ENCODE measurements at places on chromosomes 2 and 18.
A peak's percentile ranks its signal among the peaks of the same experiment; 100 is the strongest.

- DNase-seq = no peak
These were observed 28.6 kb downstream of the IRS1 start for GRCh38 chr2:226771067-226771466.

DNA sequence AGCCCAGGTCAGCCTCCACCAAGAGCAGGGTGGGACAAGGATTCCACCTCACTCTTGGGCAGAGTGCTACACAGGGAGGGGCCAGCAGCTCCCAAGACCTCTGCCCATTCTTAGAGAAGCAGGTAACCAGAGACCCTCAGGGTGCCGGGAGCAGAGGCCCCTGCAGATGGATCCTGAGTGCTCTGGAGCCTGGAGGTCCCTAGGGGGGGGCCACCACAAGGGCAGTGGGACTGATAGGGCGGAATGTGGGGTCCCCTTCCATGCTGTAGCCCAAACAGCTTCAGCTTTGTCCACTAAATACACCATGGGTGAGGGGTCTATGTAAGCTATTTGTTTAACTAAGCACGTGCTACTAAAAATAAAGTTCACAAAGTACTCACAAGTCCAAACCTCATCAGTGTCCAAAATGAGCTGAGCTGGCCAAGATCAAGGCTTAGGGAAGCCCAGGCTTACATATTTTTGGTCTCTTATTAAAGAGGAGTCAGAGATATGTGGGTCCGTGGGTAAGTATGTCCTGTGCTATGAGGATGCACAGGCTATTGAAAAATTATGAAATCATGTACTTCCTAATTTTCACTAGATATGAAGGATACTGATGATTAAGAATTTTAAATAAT is 21.5 kb upstream of the GPC1 start:
- DNase-seq = no peak

DNA sequence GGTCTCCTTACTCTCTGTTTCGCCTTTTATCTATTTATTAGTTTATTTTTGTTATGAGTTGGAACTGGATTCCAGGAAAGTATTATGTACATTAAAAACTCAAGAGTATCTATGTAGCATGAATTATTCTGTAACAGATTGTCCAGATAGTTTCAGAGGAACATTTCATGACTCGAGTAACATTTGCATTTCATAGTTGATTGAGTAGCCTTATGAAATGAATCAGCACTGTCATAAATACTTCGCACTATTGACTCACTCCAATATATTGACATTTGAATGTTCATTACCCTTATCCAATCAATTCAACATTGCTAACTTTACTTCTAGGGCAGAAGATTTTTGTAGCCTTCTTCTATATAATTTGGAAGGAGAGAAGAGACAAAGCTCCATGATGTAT is 11.3 kb upstream of the VRK2 start:
- DNase-seq = no peak

DNA sequence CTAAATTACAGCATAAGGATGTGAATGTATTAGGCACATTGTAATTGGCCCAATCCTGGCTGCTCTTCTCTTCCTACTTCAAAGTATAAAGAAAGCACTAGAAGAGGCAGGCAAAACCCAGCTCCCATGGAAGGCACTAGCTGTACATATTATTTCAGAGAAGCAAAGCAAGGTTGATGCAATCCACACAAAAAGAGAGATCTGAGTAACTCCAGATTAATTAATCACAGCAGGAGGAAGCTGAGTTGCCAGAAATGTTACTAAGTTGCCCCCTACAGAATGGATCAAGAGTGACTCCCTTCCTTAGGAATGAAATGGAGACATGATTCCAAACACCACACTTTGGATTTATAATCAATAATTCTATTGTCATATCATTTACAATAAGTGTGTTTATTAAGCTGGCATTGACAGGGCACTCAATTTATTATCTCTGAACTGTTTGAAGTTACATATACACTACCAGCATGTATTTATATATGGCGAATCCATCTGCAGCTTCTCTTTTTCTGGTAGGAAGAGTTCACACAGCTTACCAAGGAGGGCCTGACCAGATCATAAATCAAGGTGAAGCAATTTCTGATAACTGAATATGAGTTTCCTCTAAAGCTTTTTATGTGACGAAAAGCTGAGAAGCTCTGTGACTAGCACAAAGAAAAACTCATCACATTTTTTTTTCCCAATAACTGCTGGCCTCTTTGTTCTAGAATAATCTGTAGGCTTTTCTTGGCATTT is 393.1 kb upstream of the LYPD1 start:
- DNase-seq = no peak

GRCh38 chr2:62369541-62370202 is 136.3 kb downstream of the TMEM17 start:
- DNase-seq = no peak

DNA sequence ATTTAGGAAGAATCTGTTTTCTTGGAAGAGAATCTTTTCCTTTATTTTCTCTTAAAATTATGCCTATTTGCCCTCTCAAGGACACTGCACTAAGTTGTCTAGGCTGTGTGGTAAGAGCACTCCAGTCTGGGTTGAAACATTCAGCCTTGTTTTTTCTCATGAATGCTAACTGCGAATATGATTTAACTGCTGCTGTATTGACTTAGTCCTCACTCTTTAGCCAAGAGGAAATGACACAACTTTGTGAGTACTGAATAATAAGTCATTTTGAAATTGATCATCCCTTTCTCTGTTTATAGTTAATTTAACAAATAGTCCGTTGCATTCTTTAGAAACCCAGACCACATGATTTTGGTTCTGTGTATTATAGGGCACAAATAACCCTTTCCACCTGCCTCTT is 4.5 kb upstream of the RND3 start:
- no peak for DNase-seq

- DNase-seq = no peak
These were observed 203.7 kb downstream of the KLHL29 start for GRCh38 chr2:23588508-23589201.

DNA sequence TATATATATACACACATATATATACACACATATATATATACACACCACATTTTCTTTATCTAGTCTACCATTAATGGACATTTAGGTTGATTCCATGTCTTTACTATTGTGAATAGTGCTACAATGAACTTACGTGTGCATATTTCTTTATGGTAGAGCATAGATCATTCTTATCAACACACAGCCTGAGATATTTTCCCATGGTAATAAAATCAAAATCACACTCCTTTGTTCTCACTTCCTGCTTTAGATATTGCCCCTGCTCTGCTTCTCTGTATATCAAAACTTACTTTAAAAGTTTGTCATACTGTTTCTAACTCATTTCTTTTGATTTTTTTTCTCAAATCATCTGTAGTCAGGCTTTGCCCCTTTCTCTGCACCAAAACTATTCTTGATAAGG is 119.9 kb downstream of the DCC start:
- no peak for DNase-seq

GRCh38 chr2:64036034-64036705 is 16.9 kb upstream of the VPS54 start:
- peak; percentile 14 for DNase-seq

- no peak for DNase-seq
These were observed 134.7 kb downstream of the ACOXL start for GRCh38 chr2:110867078-110867477.

GRCh38 chr2:158958365-158958764 is 10.1 kb upstream of the TANC1 start:
- no peak for DNase-seq

- DNase-seq = no peak
These were observed 20.2 kb downstream of the TTC21B start for GRCh38 chr2:165933211-165933910.

- DNase-seq = no peak
These were observed 71.4 kb upstream of the CXCR4 start for GRCh38 chr2:136189221-136189782.

DNA sequence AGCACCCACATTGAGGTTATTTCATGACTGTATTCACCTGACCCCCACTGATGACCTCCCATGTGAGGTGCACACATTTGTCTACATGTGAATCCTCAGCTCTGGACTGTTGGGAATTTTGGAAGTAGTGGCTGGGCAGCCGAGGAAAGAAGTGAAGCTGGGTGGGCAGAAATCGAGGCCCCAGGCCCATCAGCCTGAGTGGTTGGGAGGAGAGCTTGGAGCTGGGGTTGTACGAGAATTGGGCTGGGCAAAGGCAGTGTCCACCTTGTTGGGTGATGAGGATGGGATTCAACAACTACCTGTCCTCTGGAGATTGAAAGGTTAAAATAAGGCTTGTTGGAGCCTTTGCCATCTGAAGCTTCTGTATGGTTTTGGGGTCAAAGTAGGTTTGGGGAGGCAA is 35.8 kb downstream of the AGAP1 start:
- DNase-seq = no peak

DNA sequence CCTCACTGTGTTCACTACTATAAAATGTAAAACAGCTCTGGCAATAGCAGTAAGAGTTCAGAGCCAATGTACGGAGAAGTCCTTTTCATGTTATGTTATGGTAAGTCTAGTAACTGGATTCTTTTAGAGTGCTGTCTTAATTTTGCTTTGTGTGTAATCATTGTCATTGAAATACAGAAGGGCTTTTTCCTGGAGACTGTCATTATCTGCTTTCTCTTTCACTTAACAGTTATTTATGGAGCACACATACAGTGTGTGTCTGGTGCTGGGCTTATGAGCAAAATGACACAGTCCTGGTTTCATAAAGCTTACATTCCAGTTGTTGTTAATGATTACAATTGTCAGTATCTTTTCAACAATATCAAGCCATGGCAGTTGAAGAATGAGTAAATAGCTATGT is 95.5 kb downstream of the CCDC102B start:
- DNase-seq = no peak

DNA sequence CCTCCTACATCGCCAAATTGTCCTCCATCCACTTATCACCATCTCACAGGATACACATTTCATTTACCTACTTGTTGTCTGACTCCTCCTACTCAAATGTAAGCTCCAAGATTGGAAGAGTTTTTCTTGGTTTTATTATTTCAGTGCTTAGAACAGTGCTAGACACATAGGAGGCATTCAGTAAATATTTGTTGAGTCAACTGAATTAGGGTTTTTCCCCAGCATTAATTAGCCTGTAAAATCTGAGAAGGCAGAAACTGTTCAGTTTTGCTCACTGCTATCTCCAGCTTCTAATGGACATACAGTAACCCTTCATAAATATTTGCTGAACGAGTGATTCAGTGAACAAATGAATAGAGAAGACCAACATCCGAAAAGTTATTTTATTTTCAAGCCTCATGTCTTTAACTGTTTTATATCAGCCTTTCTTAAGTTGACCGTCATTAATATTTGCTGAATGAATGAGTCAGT is 800 bp downstream of the TTC21B start:
- DNase-seq = no peak

DNA sequence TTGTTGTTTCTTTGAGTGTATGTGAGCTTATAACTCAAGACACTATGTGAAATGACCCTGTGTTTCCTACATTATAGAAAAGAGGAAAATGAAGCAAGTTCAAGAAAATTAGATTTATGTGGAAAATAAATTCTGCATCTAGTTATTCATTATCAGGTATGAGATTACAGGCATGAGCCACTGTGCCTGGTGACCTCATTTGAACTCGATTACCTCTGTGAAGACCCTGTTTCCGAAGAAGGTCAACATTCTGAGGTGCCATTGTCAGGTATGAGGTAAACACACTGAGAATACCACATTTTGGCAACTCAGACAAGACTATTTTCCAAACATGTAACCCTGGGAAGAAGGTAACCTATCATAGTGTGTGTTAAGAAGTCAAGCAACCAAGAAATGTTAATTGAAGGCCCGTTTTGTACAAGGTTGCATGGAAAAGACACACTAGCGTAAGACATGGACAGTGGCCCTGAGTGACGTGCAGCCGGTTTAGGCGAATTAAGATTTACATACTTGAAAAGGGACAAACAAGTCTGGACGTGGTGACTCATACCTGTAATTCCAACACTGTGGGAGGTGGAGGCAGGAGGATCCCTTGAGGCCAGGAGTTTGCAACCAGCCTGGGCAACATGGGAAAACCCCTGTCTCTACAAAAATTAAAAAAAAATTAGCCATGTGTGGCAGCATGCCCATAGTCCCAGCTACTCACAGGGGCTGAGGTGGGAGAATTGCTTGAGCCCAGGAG is 186.6 kb downstream of the NEDD4L start:
- DNase-seq = no peak

- no peak for DNase-seq
These were observed 166.2 kb downstream of the FTCDNL1 start for GRCh38 chr2:199684832-199685231.

DNA sequence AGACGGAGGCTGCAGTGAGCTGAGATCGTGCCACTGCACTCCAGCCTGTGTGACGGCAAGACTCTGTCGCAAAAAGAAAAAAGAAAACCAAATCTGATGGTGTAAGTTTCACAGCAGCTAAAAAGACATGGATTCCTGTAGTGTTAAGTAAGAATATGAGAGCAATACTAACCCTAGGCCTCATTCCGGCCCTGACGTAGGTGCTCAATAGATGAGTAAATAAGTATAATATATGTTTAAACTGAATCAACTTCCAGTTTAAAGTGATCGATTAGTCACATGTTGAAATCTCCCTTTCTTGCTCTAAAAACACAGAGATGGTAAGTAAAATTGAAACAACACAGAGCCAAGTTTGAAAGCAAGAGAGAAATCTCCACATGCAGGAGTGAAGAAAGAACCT is 8.0 kb downstream of the ME2 start:
- no peak for DNase-seq

GRCh38 chr2:157327621-157328500 is 2.2 kb upstream of the ERMN start:
- peak; percentile 94 for DNase-seq

DNA sequence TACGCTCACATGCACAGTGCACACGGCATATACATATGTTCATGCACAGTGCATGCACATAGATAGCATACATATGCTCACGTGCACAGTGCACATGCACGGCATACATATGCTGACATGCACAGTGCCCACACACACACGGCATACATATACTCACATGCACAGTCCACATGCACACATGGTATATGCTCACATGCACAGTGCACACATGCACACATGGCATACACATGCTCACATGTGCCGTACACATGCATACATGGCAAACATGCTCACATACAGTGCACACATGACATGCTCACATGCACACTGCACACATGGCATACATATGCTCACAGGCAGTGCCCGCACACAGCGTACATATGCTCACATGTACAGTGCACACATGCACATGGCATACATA is 97.7 kb upstream of the CTDP1 start:
- no peak for DNase-seq

DNA sequence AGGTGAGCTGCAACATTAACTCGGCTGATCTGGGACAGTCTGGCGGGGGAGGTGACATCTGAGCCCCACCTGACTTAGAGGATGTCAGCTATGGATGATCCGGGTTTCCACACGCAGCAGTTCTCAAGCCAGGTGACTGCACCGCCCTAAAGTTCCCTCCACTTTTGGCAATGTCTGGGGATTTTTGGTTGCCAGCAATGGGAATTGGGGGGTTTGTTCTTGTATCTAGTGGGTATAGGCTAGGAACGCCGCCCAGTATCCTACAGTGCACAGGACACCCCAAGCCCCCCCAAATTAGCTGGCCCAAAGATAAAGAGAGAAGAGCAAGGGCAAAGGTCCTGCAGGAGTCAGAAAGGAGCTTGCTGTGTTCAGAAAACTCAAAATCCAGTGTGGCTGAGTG is 544 bp upstream of the AGFG1 start:
- no peak for DNase-seq
